ENCODE measurements at places on chromosomes 5 and 9.
A peak's percentile ranks its signal among the peaks of the same experiment; 100 is the strongest.

- no peak for DNase-seq
These were observed 45.5 kb downstream of the COL27A1 start for GRCh38 chr9:114200721-114201300.

DNA sequence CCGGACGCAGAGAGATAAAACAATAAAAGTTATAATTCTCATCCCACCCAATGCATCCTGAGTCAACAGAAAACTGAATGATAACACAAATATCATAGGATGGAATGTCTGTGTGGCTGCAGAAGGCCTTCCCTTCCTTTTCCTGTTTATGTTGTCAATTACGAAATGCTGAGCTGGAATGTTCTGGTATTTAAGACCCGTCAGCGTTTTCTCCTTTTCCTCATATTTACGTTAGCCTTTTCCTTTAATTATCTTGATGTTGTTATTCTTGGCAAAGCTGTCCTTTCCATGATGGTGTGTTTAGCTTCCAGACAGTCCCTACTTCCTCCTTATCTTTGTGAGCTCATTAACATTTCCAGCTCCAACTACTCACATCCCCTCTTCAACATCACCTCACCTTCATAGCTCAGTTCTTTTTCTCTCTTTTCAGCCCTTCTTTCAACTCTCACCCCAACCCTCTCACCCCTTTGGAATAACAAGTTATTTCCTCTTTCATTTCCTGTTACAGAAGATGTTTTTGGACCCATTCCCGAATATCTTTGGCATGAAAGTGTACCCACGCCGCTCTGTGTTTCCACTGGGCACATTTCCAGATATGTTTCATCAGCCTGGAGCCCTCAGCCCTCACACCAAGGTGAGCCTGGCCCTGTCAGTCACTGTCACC is 221.6 kb downstream of the NR2F1-AS1 start:
- no peak for DNase-seq

GRCh38 chr9:123368023-123368422 is 12.0 kb downstream of the CRB2 start:
- DNase-seq: no peak

DNA sequence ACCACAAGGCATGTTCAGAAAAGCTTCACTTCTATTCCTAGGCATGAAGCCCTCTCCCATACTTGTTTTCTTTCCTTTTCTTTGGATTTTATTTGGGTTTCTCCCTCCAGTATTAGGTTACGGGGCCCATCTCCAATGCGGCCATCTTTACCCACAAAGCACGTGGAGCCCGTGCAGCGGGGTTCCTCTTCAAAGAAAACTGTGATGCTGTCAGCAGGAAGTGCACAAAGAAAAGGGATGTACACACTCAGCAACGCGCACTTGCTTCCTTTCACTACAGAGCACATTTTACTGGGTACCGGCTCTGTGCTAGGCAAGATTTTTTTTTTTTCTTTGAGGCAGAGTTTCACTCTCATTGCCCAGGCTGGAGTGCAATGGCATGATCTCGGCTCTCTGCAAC is 106.6 kb downstream of the COL23A1 start:
- no peak for DNase-seq

DNA sequence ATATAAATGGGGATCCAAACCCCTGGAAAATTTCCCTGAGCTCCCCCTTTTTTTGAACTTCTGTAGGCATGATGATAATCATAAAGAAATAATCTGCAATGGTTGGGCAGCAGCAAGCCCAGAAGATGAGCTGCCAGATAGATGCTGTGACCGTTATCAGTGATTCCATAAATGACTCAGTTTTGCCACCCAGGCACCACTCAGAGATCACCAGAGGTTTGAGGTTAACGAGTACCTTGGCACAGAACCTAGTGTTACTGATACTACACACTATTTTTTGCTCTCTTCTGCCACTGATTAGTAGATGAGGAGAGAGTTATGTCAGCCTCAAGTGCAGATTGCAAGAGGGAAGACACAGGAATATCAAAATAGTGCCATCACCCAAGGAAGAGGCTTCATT is 199.3 kb upstream of the PTGER4 start:
- no peak for DNase-seq

DNA sequence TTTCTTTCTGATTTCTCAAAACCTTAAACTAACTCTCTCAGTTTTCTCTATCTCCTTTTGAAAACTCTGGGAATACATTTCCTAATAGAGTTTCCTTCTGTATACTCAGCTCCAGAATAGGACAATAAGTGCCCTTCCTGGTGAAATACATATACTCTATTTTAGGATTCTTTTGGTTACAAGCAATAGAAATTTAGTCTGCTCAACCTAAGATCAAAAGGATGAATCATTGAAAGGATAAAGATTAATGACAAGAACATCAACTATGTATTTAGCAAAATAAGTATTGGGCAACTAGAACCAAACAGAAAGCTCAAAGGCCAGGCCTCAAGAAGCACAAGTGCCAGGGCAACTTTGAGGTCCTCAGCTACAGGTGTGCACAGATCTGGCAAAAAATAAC is 127.1 kb downstream of the ADAMTSL1 start:
- DNase-seq: no peak

GRCh38 chr9:72207278-72207677 is 58.0 kb downstream of the GDA start:
- no peak for DNase-seq

DNA sequence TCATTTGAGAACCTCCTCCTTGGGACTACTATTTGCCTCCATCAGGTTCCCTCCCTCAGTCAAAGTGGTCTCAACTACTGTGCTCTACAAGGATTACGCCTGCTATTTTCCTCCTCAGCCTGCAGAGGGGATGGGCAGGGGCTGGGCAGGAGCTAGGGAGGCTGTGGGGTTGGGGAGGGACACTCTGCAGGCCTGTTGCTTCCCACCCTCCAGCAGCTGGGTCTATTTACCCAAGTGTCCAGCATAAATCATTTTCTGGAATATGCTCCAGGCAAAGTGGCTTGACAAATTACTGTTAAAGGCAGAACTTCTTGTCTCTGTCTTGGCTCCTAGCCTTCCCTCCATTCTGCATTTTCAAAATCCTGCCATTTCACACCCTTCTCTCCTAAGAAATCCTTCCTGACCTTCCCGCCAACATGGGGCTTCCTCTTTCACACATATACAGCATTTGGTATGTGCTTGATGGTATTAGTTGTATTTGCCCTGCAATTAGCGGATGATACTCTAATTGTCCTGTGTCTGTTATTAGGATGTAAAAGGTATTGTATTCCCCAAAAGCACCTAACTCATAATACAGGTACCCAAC is 106.7 kb downstream of the EFNA5 start:
- DNase-seq: no peak

DNA sequence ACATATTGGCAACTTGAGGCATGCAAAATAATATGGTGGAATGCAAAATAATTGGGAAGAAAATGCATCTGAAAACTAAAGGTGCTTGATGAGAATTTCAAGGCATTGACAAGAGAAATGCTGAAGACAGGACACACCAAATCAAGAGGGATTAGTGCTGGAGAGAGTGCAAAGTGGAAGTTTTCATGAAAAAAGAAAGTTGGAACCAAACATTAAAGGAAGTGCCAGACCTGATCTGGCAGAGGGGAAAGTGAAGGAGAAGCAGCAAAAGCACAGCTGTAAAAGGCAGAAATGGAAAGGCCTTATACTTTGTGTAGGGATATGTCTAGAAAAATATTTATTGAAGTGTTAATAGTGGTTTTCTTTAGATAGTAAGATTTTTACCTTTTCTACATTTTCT is 35.3 kb upstream of the FYB1 start:
- DNase-seq: no peak

GRCh38 chr9:127835991-127836516 is 18.4 kb downstream of the ENG start:
- DNase-seq: no peak

DNA sequence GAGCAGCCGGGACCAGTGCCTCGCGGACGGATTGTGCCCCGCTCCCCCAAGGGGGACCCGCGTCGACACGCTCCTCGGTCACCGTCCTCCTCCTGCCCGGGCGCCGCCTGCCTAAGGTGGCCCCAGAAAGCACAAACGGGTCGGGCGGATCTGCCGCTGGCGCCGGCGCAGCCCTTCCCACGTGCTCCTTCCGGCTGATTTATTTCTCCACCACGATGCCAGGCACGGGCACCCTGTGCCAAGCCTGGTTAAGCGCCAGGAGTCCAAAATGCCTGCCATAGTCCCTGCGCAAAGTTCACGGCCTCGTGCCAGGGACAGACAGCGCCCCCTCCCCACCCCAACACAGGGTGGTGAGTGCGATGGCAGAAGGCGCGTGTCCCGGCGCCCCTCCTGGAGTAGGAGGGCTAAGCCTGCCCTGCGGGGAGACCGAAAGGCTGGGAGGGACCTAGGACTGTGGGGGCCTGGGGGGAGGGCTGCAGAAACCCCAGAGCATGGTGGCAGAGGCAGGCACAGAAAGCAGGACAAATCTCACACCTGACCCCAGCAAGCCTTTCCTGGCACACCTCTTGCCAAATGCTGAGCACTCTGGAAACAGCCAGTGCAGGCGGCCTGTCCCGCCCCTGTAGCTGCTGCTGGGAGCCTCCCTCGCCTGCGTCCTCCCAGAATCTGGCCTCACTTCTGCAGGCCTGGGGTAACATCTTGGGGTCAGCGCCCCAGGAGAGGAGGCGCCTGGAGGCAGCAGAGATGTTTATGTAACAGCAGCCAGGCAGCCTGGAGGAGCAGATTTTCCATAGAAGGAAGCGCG is 1.1 kb upstream of the NOTCH1 start:
- DNase-seq: peak; percentile 78

DNA sequence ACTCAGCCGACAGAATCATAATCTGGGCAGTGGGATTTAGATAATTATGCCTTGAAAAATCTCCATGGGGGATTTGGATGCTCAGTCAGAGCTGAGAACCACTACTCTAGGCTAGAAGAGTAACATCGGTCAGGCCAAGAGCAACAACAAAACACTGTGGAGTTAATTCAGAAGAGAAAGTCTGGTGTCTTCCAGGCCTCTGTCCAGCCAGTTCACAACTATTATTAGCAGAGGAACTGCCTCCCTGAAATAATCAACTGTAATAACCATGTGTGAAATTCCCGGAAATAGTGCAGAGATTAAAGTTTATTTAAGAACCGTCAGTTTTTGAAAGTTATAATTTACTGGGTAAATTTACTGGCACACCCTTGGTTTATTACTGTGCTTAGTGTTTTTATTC is 8.2 kb upstream of the MARCHF3 start:
- DNase-seq: no peak

DNA sequence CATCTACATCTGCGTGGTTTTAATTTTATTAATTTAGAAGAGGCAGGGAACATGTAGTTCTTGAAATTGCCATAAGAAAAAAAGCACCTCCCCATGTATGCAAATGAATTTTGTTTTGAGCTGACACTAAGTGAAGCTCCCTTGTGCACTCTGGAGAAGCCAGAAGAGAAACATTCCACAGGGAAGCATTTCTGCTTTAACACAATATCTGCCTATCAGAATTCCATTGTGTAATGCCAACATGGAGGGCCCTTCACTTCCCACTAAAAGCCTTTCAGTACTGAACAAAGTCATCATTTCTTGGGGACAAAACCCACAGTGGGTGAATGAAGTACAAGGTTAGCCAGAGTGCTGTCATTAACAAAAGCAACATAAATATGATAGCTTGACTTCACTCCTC is 59.7 kb downstream of the PRELID2 start:
- no peak for DNase-seq

GRCh38 chr5:59020611-59021285 is 437.9 kb downstream of the RAB3C start:
- no peak for DNase-seq

GRCh38 chr5:79005151-79005550 is 20.0 kb upstream of the ARSB start:
- no peak for DNase-seq

DNA sequence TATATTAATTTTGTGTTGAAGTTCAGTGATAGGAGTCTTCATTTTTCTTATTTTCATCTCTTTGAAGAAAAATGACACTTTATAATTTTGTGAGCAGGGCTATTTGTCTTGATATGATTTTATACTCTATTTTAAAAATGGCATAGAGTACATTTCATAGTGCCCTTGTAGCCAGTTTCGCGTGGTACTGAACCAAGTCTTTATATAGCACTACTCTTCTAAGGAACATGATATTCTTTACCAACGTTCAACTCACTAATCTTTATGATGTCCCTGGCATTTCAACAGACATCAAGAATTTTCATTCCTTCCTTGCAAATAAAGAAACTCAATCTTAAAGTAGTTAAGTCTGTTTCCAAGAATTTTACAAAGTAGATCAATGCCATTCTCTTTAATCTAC is 41.5 kb upstream of the HOMER1 start:
- no peak for DNase-seq

DNA sequence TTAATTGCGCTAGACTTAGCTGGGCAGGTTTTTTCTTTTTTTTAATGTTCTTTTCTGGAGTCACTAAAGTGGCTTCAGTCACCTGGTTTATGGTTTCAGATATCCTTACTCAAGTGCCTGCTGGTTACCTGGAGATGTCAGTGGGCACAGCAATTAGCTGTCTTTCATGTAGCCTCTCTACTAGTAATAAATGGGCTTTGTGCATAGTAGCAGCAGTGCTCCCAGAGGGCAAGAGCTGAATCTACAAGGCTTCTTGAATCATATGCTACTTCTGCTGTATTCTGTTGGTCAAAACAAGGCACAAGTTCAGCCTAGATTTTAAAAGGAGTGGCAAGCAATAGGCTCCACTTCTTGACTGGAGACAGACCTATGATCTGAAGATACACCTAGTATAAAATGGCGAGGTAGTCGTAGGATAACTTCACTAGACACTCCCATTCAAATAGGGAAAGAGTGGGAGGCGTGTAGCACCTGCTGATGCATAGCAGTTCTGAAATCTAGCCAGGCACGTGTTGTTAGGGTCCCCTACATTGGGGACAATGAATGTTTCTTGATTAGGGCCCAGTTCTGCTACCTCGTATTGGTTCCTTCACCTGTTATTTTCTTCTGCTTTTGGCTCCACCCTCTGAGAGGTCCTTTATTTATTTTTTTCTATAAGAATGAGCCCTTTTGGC is 7.0 kb downstream of the SCAMP1 start:
- DNase-seq: no peak

DNA sequence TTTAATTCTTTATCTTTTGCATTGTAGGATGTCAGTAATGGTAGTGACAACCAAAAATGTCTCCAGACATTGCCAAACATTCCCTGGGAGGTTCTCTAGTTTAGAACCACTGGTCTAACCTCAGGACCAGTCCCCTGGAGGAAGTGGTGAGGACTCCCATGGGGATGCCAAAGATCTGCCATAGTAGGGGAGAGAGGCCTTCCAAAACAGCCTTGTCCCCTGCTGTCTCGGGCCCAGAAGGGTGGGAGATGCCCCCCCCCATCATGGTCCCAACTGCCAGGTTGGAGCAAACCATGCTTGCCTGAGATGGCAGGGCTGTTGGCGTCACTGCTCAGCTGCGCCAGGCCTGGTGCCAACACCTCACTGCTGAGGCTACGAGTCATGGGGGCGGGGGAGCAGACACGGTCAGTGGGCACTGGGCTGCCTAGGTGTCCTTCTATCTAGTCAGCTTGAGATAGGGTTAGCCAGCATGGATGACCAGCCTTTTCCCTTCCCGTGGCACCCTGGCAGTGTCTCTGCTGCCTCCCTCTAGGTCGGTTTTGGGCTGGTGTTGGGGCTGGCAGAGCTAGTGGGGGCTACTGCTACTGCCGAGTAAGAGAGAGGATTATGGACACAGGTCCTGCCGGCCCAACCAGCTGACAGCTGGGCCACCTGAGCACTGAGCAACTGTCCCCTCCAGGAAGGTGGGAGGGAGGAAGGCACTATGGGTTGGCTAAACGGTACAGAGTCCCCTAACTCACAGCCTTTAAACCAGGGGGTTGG is 8.3 kb upstream of the CXXC5 start:
- DNase-seq: peak; percentile 59
